ENCODE measurements at places on chromosomes 5 and 9.
A peak's percentile ranks its signal among the peaks of the same experiment; 100 is the strongest.

DNA sequence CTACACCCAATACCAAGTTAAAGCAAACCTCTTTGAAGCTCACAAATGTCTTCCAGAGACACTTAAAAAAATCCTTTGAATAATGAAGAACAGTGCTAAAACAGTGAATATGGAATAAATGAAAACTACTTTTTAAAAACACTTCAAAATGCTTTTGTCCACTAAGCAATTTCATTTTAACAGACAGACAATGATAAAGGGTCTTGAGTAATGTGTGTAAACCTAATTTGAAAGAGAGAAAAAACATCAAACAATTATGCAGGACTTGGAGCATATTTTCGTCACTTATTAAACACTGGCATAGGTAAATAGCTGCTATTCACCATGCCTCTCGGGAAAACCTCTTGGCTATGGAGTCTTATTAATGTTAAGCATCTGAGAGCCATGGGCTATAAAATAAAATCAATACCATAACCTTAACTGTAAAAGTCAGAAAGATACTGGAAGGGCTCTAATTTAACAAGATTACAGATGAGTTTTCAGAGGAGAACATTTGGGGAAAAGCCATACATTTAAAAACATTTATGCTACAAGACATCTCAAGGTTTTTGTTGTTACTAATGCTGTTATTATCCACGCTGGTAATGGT lies 177.8 kb downstream of the NFIB start:
- DNase-seq = no peak

GRCh38 chr5:11234501-11234911 lies 473.5 kb upstream of the DAP start:
- peak; percentile 5 for DNase-seq

DNA sequence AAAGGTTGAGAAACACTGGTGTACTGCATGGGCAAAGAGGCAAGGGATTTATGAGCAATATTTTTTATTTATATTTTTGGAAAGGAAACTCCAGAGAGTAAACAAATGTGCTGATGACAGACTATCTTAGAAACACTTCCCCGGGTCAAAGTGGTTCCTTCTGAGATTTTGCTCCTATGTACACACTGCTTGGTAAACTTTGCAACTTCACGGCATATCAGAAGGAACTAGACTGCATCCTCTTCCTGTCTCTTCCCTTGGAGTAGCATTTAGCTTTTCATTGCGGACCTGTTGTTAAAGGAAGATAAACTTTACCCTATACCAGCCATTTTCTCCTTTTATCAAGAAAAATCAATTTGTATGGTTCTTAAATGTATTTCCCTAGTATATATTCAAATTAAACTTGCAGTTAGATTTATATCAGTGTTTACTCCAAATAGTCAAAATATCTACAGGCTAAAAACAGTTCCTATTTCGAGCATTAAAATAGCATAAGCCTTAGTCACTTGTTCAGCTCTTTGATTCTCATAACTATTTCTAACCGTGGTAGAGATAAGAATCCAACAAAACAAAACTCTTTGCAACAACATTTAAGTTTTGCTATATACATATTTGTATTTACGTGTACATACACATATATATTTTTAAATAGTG lies 48.0 kb upstream of the LRRC19 start:
- DNase-seq = no peak

- no peak for DNase-seq
These were observed at the start of gene PTPDC1 for GRCh38 chr9:94084314-94084713. Gene PTPDC1, plus strand, starts transcription at chr9:94084464. Its CDS starts 67 bp downstream, at chr9:94084531.

- no peak for DNase-seq
These were observed 2.6 kb upstream of the MZB1 start for GRCh38 chr5:139392324-139392677.

DNA sequence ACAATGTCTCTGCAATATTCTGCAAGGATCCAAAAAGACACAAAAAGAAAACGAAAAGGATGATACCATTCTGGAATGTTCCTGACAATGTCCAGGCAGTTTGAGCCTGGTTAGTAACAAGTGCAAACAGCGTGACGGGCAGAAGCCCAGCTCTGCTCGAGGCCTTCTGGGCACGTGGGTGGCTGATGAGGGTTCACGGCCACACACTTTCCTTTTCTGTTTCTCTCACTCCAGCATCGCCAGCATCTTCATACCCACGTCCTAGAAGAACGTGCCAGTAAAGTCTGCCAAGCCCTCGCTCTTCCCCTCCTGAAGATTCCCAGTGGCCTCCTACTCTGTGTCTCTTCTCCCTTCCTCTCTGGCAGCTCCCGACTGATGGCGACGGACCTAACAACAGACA lies 36.7 kb downstream of the COL23A1 start:
- no peak for DNase-seq

DNA sequence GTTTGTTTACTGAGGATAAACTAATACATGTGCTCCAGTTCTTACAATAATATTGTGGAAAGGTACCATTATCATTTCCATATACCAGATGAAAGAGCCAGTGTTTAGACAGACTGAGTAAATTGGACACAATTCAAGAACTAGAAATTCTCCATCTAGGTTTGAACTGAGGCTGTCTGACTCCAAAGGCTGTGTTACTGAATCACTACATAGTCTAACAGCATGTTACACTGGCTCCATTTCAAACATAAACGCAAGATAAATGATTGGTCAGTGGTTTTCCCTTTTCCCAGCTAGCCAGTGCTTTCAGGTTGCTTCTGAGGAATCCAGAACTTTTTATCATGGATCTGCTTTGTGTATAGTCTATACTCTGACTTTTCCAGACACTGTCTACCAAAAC lies 8.1 kb downstream of the SPDL1 start:
- no peak for DNase-seq

DNA sequence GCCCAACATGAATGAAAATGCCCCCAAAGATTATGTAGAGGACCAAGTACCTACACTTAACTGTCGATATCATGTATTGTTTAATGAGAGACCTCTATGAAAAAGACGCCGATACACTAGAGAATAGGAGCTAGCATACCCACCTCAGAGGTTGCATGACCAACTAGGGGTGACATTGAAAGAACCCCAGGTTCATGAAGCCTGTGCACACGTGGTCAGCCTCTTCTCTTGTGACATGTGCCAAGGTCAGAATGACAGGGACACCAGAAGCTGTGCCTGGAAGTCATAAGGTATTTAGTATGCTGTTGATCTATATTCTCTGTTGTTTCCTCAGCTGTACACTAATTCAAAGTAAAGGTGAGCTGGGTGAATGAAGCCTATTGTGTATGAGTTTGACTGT lies 1594.1 kb downstream of the EFNA5 start:
- no peak for DNase-seq

GRCh38 chr5:56683281-56683680 lies 132.1 kb upstream of the MAP3K1 start:
- DNase-seq = no peak

GRCh38 chr5:149732324-149733128 lies 2.4 kb downstream of the PPARGC1B start:
- DNase-seq = no peak
